ENCODE measurements at places on chromosomes 12 and 14.

- no peak for DNase-seq
Measured at GRCh38 chr14:60594062-60594461, 55.2 kb downstream of the SIX1 start.

DNA sequence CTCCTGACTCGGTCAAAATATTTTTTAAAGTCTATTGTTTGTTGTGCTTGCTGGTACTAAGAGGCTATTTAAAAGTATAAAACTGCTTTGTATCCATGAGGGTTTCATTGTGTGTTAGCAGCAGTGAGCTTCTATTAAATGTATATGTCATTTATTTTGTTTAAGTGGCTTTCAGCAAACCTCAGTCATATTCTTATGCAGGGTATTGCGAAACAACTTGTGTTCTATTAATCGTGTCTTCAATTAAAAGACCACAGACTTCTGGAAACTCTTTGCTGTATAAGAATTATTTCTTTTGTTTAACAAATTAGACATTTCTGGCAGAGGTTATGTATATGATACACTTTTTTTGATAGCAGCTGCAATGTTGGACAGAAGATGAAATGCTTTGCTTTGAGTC is 6.5 kb downstream of the IAPP start:
- DNase-seq: no peak

DNA sequence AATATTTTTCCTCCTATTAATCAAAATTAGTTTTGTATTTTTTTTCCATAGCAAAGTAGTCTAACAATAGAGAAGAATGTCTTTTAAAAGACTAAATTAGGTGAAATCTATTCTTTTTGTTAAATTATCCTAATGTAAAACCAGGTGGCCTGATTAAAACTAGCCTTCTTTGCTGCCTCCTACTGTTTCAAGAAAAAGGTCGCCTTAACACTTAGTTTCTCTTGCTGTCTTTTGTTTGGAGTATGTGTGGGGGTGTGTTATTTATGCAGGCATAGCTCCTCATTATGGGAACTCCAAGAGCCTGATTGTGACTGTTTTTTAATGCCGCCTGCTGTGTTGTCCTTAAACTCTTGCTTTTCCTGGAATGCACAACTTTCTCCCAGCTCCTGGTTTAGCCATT is 855.3 kb downstream of the DIO2 start:
- no peak for DNase-seq

DNA sequence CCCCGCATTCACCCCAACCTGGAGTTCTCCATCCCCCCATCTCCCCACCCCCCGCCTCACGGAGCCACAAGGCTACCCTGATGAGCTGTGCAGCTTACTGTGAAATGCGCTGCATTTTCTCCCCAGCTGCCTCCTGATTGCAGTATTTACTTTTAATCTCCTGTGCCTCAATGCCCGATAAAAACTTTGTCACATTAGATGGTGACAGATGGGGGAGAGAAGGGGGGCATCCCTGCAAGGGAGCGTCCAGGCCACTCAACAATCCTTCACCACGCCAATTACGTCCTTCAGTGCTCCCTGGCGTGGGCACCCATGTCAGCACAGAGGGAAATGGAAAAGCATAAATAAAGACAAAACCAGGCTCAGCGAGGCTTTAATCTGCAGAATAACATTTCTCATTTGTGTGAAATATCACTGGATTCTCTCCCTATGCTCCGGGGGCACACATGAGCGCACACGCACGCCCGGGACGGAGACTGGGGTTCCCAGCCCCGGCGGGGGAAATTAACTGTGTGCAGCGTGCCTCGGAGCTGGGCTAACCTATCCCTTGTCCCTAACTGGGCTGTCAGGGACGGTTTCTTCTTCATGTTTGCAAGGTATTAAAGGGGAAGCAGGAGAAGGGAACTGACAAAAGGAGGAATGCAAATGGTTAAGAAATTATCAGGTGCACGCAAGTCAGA is 186.7 kb upstream of the VASH1 start:
- no peak for DNase-seq

DNA sequence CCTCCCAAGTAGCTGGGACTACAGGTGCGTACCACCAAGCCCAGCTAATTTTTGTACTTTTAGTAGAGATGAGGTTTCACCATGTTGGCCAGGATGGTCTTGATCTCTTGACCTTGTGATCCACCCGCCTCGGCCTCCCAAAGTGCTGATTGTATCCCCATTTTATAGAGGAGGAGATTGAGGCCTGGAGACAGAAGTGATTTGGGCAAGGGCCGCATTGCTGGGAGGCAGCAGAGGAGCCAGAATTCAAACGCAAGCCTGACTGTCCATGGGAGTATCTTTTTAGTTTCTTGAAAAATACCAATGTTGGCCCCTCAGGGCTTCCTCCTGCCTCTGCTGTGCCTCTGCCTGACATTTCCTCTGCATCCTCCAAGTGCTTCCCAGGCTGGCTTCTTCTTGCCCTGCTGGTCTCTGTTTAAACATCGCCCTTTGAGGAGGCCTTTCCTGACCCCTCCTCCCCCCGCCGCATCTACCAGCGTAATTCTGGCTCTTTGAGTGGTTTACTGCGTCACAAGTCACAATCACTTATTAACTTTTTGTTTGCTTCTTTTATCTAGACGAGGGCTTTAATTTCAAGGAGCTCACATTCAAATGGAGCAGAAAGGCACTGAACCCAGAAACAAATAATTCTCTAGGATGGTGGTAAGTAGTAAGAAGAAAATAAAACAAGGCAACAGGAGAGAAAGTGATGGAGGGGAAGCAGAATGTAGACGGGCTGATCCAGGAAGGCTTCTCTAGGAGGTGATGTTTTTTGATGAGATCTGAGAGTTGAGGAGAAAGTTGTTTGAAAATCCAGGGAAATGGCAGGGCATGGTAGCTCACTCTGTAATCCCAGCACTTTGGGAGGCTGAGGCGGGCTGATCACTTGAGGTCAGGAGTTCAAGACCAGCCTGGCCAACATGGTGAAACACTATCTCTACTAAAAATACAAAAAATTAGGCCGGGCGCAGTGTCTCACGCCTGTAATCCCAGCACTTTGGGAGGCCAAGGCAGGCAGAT is 91.0 kb upstream of the MED13L start:
- DNase-seq: no peak

- DNase-seq: no peak
Measured at GRCh38 chr14:86035882-86036281, 505.9 kb downstream of the FLRT2 start.

DNA sequence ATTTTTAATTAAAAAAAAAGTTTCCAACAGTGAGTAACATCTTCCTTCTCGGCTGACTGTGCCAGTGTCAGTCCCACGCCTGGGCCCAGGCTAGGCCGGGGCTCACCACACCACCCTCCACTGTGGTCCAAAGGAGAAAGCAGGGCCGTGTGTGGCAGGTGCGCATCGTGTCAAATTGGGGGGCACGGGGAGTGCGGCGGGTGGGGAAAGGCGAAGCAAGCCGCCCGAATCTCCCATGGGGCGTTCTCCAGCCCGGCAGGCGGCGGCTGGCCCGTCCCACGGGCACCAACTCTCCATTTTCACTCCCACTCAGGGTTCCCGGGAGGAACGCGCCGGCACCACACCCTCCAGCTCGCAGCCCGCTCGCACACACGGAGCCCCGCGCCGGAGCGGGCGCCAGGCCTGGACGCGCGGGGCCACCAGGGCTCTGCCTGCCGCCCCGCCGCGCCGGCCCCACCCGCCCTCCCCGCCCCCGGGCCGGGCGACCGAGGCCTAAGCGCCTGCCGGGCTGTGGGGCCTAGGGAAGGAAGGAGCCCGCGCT is 604 bp downstream of the EEA1 start:
- no peak for DNase-seq

DNA sequence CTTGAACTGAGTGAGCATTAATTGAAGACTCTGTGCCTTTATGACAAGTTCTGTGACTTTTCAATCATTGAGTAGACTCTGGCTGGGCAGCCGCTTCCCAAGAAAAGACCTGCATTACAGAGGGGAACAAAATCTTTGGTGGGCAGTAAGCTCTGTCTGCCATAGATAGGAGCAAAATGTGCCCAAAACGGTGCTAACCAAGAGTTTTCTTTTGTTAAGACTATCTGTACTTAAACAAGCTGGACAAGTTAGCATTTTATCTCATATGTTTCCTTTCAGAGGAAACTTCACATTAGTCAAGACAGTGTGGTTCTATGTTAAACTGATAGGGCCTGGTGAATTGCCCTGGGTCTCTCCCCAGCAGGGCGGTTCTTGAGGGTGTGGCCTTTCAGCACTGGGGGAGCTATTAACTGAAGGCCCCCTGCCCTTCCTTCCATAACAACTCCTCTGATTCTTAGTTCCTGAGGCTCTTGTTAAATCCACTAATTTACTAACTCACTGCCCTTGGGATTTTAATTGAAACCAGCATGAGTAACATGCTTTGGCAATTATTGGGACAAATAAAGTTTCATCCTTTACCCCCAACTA is 219.6 kb downstream of the KTN1 start:
- no peak for DNase-seq

DNA sequence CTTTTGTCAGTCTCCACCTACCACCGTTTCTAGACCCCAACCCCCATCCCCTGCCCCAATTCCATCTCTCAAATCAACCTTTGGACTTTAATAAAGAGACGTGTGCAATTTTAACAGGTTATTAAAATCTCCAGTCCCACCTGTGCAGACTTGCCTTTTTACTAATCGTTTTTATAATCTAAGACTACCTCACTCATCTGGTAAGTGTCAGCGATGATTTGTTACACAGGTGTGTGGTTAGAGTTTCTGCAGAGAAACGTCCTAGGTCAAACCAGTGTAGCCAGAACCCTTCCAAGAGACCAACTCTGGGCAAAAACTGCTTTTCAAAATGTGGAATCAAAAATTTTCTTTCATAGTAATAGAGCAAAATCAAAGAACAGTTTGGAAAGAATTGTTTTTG is 60.4 kb upstream of the PELI2 start:
- no peak for DNase-seq

- no peak for DNase-seq
Measured at GRCh38 chr12:47652521-47653234, 53.2 kb downstream of the RPAP3 start.

DNA sequence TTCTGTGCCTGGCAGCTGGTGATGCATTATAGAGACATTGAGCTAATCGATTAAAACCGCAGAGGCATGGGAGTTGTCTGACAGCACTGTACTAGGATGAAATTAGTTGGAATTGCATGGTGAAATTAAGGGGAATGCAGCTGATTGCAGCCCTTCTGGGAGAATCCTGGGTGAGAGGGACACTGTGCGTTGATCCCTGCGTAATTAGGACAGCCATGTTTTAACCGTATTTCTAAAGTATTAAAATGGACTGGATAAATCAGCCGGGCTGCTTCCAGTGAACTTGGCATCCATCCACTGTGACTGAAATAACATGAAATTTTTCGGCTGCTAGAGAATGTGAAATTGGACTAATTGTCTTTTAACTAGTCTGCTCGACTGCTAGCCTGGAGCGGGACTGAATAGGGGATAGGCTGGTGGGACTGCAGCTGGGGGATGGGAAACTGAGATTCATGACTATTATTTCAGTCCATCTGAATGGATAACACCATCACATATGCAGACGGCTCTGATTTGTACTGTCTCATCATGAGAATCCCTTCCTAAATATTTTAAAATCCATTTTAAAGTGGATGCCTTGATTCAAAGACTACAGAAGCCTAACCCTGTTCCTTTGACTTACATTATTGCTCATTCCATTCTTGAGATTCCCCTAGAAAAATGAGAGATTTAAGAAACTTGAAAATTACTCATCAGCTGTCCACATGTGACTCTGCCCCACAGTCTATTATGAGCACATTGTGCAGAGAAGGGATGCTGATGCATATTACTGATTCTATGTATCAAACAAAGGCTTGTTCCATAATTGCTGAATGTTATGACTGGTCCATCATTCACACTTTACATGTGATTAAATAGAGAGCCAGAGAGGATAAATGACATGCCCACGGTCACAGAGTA is 343.9 kb downstream of the NPAS3 start:
- DNase-seq: no peak

DNA sequence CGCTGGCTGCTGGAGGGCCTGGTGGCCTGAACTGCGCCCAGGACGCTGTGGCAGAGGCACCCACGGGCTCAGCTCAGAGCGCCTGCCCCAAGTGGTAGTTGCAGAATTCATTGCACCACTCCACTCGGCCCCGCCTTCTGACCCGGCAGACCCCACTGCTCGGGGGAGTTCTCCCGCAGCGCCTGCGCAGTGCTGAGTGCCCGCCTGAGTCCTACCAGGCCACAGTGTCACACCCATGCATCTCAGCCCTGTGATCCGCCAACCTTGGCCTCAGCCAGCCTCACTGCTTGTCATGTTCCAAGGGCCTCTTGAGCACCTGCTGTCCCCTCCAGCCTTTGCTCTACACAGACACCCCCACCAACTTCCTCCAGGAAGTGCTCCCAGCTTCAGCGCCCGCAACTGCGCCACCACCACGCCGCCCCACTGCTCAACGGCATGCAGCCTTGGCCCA is 12.2 kb downstream of the DEGS2 start:
- no peak for DNase-seq

GRCh38 chr12:43057566-43057965 is 468.0 kb upstream of the PRICKLE1 start:
- peak; percentile 21 for DNase-seq

- no peak for DNase-seq
Measured at GRCh38 chr12:69657376-69658137, 41.5 kb downstream of the BEST3 start.

GRCh38 chr12:88579601-88580050 is 645 bp downstream of the KITLG start:
- DNase-seq: no peak

DNA sequence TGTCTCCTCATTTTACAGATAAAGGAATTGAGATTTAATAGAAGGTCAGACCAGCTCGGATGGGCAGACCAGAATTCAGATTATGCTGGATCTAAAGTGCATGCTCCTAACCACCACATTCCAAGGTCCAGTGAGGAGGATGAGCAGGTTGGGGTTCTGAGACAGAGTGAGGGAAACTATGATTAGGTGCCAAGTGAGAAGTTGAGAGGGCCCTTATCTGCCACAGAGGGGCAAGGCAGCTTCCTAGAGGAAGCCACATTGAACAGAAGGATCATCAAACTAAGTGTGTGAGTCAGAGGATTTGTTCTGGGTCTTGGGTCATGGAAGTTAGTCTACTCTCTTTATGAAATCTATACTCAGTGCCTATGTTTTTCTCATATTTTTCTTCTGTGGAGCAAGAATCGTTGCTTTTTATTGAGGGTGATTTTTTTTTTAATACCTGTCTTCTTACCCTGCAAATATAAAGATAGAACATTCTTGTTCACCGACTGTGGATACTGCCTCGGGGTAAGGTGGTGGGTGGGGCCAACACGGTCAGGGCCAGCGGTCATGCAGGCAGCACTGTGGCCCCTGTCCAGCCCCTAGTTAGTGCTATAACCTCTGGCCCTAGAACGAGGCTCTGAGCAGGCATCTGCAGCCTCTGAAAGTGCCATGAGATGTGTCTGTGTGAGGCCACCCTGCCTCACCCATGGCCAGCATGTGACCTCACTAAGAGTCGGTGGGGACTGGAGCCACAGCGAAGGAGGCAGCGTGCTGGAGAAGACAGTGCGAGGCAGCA is 55.6 kb upstream of the PTHLH start:
- DNase-seq: no peak

All from skeletal muscle cell (primary cell).